Right cardiac atrium (tissue), 5 donors: ENCODE measurements at places on chromosomes 2 and 18.

GRCh38 chr2:25164561-25164960, 3.8 kb downstream of the POMC start:
- no peak for DNase-seq

- DNase-seq = no peak
Measured at GRCh38 chr2:62381656-62382055, 124.3 kb downstream of the TMEM17 start.

- DNase-seq = no peak
Measured at GRCh38 chr2:47076126-47076506, 79.0 kb downstream of the STPG4 start.

GRCh38 chr2:170504810-170505145, 210.4 kb upstream of the SP5 start:
- DNase-seq = no peak

DNA sequence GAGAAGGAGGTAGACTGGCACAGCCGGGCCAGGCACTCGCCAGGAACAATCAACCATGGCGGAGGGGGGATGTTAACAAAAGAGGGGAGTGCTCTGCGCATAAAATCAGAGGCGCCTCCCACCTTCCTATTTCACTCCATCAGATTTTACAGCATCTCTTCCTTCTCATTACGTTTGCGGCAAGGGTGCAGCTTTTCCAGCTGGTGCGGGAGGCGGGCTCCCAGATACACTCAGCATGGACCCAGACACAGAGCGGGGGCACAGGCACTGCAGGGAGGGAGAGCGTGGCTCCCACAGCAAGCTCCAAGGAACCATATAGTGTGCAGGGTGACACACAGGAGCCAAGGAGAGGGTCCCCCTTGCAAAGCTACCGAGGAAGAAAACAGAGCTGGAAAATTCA, 176.3 kb downstream of the EIPR1 start:
- no peak for DNase-seq
